ENCODE measurements at places on chromosomes 5 and 9. TPM values are rescaled to one million over a fixed set of nuclear protein-coding genes. Genes with fewer than 3 reads are reported as not detected.

DNA sequence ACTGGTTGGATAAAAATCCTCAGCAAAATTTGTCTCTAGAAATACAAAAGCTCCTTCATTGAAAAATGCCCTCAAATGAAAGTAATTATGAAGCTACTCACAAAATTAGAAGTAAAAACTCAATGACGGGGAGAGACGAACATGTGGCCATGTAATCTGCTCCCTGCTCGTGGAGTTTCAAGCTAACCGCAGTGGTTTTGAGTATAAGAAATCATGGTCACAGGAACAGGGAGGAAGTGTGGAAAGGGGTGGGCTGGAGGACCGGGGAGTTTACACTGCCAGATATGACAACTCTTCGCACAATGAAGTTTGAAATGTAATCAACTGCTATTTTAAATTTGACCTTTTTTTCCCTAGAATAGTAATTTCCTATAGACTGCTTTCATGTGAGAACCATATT lies 765.4 kb upstream of the DMAC1 start:
- no peak overlapping the region for H3K27ac ChIP-seq
- H3K27me3 ChIP-seq: peaks cover 2% of the 10 kb centered on the region
- no peak overlapping the region for H3K4me3 ChIP-seq
- DNase-seq: no peak
- H3K36me3 ChIP-seq: no peaks in the 10 kb centered on the region

GRCh38 chr5:128870923-128871322 lies 94.4 kb upstream of the SLC27A6 start:
- H3K4me3 ChIP-seq: no peak overlapping the region
- H3K27me3 ChIP-seq: no peaks in the 10 kb centered on the region
- H3K27ac ChIP-seq: no peak overlapping the region
- peaks cover 3% of the 10 kb centered on the region for H3K36me3 ChIP-seq
- DNase-seq: no peak

- no peaks in the 10 kb centered on the region for H3K27me3 ChIP-seq
- H3K27ac ChIP-seq: no peak overlapping the region
- H3K4me3 ChIP-seq: no peak overlapping the region
- DNase-seq: no peak
Observed at GRCh38 chr5:174796711-174797192, 72.4 kb downstream of the MSX2 start.

DNA sequence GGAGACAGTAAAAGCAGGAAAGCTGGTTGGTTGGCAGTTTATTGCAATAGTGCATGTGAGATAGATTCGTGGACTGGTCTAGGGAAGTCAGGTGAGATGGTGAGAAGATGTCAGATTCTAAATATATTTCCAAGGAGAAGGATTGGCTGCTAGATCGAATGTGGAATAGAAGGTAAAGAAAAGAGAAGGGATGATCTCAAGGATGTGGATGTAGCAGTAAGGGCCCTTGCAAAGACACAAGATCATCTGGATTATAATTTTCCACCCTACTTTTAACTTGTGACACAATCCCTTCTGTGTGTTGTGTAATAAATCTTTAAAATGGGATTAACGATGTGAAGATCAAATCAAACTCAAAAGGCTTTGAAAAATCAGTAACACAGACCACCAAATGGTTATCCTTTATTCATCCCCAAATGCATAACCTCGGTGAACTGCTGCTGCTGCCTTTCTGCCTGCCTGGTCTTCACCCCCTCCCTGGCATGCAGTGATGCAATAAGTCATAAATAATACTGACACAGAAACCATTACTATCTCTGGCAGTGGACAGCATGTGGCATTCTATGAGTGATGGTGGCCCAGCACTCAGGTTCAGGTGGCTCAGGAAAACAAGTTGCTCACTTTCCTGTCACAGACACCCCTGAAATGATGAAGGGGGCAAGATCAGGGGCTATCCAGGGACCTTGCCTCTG lies 178.4 kb downstream of the FAM114A2 start:
- no peaks in the 10 kb centered on the region for H3K27me3 ChIP-seq
- no peak for DNase-seq
- H3K4me1 ChIP-seq: no peaks in the 10 kb centered on the region
- no peak overlapping the region for H3K4me3 ChIP-seq
- no peak overlapping the region for H3K27ac ChIP-seq
- no peaks in the 10 kb centered on the region for H3K36me3 ChIP-seq

DNA sequence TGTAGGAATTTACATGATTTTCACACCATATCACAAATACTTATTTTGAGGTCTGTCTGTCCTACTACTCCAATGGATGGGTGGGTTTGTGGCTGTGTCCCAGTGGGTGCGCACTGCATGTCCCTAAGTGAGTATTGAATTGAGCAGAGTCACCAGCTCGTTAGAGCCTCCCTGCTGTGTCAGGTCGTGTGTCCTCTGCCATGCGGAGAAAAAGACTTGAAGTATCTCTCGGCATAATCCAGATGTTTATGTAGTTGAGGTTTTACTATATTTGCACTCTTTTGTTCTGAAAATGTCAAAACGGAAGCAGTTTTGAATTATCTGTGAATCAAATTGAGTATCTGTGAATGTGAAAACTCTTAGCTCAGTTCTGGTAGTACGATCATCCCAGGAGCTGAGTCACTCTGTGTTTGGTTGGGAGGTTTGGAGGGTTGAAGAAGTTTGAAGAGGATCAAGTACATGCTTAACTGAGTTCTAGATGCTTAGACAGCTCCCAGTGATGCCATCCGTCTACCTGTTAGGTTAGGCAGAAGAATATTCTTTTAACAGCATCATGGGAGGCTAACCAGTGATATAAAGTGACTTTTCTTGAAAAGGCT lies 194.2 kb downstream of the TENT4A start:
- no peaks in the 10 kb centered on the region for H3K4me1 ChIP-seq
- no peak for DNase-seq
- peaks cover 3% of the 10 kb centered on the region for H3K27me3 ChIP-seq

- DNase-seq: no peak
- H3K27ac ChIP-seq: no peak overlapping the region
- no peak overlapping the region for H3K4me3 ChIP-seq
- peaks cover 1% of the 10 kb centered on the region for H3K27me3 ChIP-seq
Observed at GRCh38 chr5:131977212-131977604, 31.7 kb upstream of the MEIKIN start.

GRCh38 chr9:134314039-134314949 lies 12.0 kb upstream of the RXRA start:
- H3K27me3 ChIP-seq: peaks cover 5% of the 10 kb centered on the region
- DNase-seq: no peak
- no peak overlapping the region for H3K4me3 ChIP-seq
- no peak overlapping the region for H3K27ac ChIP-seq
- H3K36me3 ChIP-seq: no peaks in the 10 kb centered on the region

DNA sequence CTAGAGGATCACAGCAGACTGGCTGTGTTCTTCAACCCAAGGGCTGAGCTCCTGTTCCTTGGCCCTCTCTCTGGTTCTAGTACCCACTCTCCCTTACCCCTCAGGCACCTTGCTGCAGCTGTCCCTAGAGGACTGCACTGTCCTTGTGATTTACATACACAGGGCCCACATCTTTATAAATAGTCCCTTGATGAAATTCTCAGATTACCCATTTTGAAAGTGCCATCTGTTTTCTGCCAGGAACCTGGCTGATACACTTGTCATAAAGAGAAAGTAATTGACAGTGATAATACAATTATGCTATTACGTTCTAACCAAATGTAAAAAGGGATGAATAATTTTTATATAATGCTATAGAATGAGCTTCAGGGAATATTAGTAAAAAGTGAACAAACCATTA lies 16.5 kb upstream of the SPARC start:
- no peaks in the 10 kb centered on the region for H3K36me3 ChIP-seq
- peaks cover 6% of the 10 kb centered on the region for H3K27me3 ChIP-seq
- no peak overlapping the region for H3K27ac ChIP-seq
- H3K4me3 ChIP-seq: no peak overlapping the region

DNA sequence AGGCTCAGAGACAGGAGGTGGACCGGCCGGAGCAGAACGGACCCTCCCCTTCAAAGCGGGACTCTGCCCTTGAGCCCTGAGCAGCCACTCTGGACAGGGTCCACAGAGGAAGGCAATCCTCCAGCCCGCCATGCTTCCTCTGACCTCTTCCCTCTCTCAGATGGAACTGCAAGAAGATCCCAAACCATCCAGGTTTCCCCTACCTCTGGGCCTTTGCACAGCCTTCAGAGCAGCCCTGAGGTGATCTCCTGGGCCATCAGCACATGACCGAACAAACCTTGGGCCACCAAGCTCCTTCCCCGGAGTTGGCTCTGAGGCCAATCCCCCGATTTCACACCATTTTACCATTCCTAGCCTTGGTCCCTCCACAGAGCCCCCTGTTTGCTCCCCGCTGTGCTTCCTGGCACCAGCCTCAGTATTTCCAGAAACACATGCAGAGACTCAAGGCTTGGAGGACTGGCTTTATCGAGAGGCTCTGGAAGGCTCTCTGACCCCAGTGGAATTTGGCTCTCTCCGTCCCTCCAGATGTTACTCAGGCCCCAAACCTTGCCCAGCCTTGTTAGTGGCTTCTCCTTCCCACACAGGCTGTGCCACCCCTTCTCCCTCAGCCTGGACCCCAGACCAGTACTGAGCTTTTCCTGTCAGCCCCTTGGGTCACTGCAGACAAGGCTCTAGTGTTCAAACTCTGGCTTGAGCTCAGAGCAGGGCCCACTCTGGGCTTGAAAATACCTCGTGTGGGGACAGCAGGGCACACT lies 48.6 kb upstream of the KCNMB1 start:
- no peak for DNase-seq
- H3K27me3 ChIP-seq: peaks cover 9% of the 10 kb centered on the region
- H3K27ac ChIP-seq: no peak overlapping the region
- H3K4me1 ChIP-seq: peaks cover 5% of the 10 kb centered on the region
- no peaks in the 10 kb centered on the region for H3K36me3 ChIP-seq

The NR2F1-AS1 gene
- 6.4 TPM for total RNA-seq

The MYMK gene
- total RNA-seq: not detected

The CHSY3 gene
- 21.2 TPM for total RNA-seq

The MARVELD2 gene
- 6.5 TPM for total RNA-seq

The CCNH gene
- total RNA-seq: 33.9 TPM

The PCDHB12 gene
- 8.4 TPM for total RNA-seq

The SLC25A48 gene
- not detected for total RNA-seq

The AGTPBP1 gene
- 48.9 TPM for total RNA-seq

The FIBCD1 gene
- total RNA-seq: 0.33 TPM

The CER1 gene
- 5.2 TPM for total RNA-seq

The CDX1 gene
- 0.59 TPM for total RNA-seq

The C9orf72 gene
- 14.7 TPM for total RNA-seq

The FRMD3 gene
- 0.59 TPM for total RNA-seq

The SAXO1 gene
- not detected for total RNA-seq

The PTGES gene
- total RNA-seq: 0.15 TPM
